ENCODE measurements at places on chromosomes 2 and 18.

DNA sequence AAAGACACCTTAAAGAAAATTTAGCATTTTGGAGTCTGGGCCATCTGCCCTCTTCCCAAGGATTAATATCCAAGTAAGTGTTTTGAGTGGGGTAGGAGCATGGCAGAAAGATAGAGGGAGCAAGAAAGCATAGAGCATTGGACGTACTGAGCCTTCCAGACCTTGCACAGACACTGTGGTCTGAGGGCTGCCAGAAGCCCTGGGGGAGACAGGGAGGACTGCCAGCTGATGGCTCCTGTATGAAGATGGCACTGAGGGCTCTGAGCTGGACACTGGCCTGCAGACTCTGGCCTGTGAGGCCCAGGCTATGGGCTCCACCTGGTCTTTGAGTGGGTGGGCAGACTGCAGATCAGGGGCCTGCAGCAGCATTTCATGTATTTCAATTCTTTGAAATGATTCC lies 2.9 kb upstream of the PKDCC start:
- no peak for DNase-seq

- DNase-seq = no peak
These were observed 3.8 kb upstream of the GPR55 start for GRCh38 chr2:230928701-230929380.

DNA sequence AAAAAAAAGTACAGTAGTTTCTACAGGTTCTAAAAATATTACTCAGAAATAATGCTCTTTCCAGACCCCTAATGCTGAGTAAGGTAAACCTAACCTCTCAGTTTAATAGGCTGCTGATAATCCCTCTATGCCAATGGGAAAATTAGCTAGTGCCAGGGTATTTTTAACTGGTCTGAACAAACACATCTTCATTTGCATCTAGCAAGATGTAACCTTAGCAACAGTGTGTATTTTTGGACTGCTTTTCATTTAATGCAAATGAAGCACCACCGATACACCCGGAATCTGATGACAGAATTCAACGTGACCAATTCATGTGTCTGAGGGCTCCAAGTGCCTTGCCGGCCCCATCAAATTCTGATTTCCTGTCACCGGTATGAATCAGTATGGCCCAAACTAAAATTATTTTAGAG lies 47.4 kb upstream of the CYRIA start:
- DNase-seq = peak; percentile 12

GRCh38 chr2:120938045-120938771 lies 202.5 kb downstream of the GLI2 start:
- DNase-seq = peak; percentile 9

GRCh38 chr2:151999053-151999452 lies 99.8 kb downstream of the CACNB4 start:
- peak; percentile 59 for DNase-seq

GRCh38 chr18:59909289-59910036 lies 9.7 kb downstream of the PMAIP1 start:
- DNase-seq = no peak

- no peak for DNase-seq
These were observed 46.1 kb downstream of the NRP2 start for GRCh38 chr2:205728366-205728765.

DNA sequence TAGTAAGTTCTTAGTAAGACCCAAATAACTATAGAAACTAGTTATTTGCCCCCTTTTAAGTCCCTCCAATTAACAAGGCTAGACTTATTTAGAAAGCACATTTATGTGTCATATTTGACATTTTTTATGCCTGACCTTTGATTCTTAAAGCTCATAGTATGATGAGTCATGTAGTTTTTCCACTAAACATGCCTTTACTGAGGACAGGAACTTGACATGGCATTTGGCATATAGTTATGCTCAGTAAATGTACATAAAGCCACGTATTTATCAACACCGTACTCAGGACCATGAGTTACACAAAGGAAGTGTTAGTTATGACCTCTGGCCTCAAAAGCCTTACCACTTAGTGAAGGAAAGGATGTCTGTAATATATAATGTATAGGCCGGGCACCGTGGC lies 78.9 kb downstream of the GNAL start:
- DNase-seq = no peak

DNA sequence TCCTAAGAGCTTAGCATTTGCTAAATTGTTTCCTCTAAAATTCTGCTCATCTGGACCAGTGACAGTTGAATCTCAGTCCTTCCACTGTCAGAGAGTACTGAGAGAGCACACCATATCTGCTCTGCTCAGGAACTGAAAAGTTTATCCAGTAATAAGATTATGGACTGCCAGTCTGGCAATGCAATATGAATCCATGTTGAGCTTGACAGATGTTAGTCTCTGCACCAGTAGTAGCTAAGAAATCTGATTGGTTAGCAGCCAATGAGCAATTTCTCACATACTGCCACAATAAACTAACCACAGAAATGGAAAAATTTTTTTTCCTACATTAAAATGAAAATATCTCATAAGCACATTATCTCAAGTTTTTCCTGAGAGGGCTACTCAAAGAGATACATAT lies 2.3 kb downstream of the PRKD3 start:
- DNase-seq = no peak

DNA sequence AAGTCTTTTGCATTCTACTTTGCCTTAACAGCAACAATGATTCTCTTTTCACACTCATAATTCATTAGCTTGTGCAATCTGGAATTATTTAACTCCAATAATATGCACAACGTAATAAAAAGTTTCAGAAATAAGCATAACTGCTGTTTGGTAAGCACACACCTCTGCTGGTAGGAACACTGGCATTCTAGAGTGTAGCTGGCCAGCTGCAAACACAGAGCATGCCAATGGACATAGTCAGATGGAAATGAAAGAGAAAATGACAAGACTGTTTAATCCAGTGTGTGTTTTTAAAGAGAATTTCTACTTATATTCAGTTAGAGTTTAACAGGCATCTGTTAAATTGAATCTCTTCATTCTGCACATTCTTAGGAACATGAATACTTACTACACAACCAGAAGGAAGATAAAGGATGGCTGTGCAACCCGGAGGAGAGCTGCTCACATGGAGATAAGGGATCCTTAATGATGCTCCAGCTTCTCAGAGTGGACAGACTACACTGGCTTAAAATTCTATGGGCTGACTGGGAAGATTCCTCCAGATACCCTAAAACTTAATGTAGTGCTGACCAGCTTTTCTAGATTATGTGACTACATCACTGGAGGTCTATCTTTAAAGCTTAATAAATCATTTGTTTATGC lies 94.6 kb upstream of the CHAC2 start:
- DNase-seq = no peak

GRCh38 chr2:45273412-45274249 lies 264.4 kb upstream of the SIX2 start:
- DNase-seq = no peak

DNA sequence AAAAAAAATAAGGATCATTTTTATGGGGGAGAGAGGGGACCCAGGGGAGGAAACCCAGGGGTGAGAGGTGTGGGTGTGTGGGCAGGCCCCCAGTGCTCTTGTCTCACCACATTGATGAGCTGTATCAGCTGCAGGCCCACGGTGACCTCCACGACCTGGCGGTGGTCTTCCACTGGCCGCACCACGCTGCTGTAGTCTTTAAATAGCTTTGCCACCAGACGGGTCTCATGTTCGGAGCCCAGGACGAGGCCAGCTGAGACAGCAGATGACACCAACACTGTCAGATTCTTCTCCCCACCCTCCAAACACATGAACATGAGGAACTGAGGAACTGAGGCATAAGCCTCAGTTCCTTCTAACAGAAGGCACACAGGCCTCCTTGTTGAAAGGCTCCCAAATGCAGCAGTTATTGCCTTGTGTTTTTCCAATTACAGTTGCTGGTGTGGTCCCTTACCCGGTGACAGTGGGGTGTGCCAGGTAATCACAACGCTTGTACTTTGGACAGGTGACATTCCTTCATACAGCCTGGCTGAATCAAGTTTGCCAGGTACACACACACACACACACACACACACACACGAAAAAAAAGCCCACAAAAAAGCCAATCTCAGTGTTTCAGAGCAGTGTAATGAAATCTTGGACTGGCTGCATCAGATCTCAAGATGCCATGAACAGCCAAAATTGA lies 4.7 kb downstream of the CHRNA1 start:
- no peak for DNase-seq

DNA sequence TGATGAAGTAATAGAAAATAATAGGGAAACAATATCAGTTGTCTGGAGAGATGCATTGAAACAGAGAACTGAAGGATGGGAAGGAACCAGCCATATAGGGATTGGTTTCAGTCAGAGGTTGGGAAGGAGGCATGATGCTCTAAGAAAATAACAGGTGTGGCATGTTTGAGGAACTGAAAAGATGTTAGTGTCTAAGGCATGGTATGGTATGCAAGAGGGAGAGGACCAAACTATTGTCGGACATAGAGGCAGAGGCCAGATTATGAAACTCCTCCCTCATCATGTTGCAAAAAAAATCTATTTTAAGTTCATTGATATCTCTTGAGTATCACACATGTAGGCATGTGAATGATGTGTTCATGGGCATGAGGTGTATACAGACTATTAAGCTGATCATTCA lies 48.9 kb upstream of the EMILIN2 start:
- no peak for DNase-seq

- DNase-seq = no peak
These were observed 23.2 kb downstream of the MEMO1 start for GRCh38 chr2:31987454-31988220.

- DNase-seq = no peak
These were observed at the start of gene TNS1 for GRCh38 chr2:218002845-218003180. TNS1 (minus strand) TSS chr2:218002995; CDS start chr2:218002872, 123 bp downstream.
